ENCODE measurements at places on chromosomes 12 and 14.

DNA sequence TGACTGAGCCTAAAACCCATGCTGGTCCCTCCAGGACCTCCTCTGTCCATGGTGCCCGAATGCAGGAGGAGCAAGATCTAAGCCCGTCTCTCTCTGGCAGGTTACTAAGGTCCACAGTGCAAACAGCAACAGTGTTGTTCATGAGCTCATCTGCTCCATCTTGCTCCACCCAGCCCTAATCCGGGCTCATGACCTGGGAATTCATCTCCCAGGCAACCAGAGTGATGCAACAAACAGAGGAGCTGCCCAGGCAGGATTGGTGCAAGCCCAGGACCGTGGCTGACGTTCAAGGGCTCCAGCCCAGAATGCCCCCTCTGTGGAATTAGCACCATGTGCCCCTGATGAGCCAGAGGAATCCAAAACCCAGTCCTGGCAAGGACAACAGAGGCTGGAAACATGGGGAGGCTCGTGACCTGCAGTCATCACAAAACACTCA, 29.9 kb downstream of the HSPB8 start:
- peak; percentile 5 for DNase-seq

GRCh38 chr12:5022465-5023061, 21.1 kb upstream of the KCNA5 start:
- peak; percentile 66 for DNase-seq

DNA sequence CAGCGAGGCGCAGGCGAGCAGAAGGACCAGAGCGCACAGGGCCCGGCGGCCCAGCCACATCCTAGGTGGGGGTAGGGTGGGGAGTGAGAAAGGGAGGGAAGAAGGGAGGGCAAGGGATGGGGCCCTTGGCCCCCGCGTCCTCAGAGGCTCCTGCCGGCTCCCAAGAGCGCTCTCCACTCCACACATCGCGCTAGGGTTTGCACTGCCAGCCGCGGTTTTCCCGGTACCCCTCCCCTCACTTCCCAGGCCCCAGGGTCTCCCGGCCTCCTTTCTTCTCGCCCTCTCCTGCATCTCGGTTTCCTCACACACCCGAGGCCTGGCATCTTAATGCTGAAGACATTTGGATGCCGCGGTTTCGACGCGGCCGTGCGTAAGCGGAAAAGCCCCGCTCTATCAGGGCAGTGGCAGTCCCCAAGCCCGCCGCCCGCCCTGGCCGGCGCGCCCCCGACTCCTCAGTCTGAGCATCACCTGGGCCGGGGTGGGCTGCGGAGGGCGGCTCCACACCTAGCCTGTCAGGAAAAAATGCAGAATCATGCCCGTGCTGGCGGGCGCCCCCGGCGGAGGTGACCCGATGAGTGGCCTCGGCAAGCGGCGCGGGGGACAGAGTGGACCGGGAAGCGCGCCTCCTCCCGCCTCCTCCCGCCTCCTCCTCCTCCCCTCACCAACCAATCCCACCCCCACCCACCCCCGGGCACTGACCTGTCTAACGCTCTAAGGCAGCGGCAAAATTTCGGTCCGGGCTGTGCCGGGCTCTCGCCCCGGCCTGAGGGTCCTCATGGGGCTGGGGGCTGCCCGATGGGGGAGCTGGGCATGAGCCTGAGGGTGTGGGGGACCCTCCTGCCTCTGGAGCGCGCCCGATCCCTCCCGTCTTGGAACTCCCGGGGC, 686 bp downstream of the B4GALNT1 start:
- DNase-seq: no peak

GRCh38 chr14:23444314-23444713, 8.9 kb upstream of the MYH7 start:
- no peak for DNase-seq

- DNase-seq: no peak
Measured at GRCh38 chr12:102946042-102946441, 11.4 kb upstream of the ASCL1 start.

DNA sequence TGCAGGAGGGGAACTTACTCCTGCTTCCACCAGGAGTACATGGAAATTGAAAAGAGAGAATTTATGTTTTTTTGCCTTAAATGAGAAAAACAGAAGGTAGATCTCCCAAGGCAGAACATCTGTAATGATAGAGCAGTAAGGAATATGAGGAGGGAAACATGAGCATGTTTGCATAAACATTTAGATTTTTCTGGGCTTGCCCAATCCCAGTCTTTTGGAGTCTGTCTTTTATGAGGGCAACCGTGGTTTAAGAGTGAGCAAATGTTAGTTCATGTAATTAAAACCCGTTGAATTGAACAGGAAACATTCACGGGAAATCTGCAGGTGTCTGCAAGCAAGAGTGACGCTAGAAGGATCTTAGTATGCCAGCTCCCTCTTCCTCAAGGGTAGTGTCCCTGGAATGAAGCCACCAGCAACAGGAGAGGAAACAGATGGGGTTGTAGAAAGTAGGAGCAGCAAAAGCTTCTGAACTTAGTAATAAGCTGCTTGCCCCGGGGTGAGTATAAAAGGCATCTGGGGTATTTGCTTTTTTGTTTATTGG, 79.3 kb downstream of the ARF6 start:
- peak; percentile 94 for DNase-seq

All from dermis blood vessel endothelial cell (primary cell).